ENCODE measurements at places on chromosomes 6 and 20.

GRCh38 chr20:46618316-46619100, 32.8 kb downstream of the SLC13A3 start:
- no peak for DNase-seq

GRCh38 chr6:6812427-6812826, 223.9 kb downstream of the LY86 start:
- no peak for DNase-seq

- DNase-seq: peak; percentile 59
These were observed 95.6 kb downstream of the LAMP5 start for GRCh38 chr20:9609887-9610502.

GRCh38 chr20:34410336-34410735, 47.3 kb downstream of the ITCH start:
- DNase-seq: no peak

DNA sequence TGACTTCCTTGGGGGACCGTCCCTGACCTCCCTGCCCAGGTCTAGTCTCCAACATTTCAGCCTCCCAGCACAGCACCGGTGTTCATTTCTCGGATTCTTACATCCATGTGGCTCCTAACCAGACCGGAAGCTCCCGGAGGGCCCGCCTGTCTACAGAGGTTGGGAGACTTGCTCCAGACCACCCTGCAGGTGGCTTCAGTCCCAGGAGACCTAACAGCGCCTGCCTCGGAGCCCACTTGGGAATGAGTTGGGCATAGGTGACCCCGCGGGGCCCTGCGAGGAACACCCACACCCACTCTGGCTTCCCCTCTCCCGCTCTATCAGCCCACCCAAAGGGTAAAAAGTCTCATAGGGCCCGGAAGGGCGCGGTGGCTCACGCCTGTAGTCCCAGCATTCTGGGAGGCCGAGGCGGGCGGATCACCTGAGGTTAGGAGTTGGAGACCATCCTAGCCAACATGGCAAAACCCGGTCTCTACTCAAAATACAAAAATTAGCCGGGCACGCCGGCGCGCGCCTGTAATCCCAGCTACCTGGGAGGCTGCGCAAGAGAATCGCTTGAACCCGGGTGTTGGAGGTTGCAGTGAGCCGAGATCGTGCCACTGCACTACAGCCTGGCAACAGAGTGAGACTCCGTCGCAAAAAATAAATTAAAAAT, 5.4 kb downstream of the DPPA5 start:
- DNase-seq: no peak

All from KBM-7 (cell line).